Mesothelial cell of epicardium (in vitro differentiated cells): ENCODE measurements at places on chromosomes 5 and 9.

GRCh38 chr9:134965411-134965810 lies 47.7 kb upstream of the FCN1 start:
- DNase-seq: no peak

GRCh38 chr5:169719360-169720314 lies 82.6 kb downstream of the DOCK2 start:
- DNase-seq: no peak

DNA sequence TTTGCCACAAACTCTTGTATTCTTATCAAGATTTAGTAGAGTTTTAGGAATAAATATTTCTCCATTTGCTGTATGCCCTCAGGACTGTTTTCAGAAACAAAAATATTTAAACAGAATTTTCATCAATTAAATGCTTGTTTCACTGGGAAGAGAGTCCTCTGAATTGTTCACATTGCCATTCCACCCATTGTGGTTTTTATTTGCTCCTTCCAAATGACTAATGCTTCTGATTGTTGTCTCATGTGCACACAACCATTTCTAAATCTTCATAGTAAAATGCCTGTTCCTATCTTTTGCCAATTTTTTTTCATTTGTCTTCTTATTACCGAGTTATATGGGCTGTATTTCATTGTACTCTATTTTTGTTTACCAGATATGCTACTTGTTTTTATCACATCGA lies 10.6 kb downstream of the MARCOL start:
- no peak for DNase-seq

- no peak for DNase-seq
These were observed 45.3 kb downstream of the CWC27 start for GRCh38 chr5:64814073-64814472.

DNA sequence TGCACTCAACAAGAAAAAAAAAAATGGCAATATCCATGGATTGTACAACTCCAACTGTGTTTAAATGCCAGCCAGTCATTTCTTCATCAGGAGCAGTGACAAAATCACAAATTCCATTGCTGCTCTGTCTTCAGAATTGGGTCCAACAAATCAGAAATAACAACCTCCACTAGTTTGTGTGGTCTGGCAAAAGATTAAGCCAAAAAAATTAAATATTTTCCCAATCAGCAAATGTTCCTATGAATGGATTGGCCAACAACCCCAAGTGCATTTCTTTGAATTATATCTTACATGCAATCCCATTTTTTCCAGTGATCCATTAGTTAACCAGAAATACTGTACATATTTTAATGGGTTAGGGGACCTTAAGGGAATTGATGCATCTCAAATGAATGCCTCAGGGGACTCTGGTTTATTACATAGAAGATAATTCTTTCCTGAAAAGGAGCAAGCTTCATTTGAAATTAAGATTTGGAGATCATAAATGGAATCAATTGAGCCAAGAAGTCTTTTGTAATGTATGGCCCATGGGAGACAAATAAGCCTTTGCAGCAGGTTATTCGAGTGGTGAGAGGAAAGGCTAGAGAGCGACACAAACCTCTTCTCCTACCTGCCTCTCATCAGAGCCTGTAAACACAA lies 131.8 kb downstream of the TLE1 start:
- no peak for DNase-seq

- DNase-seq: no peak
These were observed 123.2 kb upstream of the OTULINL start for GRCh38 chr5:14458414-14458813.

- DNase-seq: no peak
These were observed 993.9 kb upstream of the ACO1 start for GRCh38 chr9:31390403-31391025.

DNA sequence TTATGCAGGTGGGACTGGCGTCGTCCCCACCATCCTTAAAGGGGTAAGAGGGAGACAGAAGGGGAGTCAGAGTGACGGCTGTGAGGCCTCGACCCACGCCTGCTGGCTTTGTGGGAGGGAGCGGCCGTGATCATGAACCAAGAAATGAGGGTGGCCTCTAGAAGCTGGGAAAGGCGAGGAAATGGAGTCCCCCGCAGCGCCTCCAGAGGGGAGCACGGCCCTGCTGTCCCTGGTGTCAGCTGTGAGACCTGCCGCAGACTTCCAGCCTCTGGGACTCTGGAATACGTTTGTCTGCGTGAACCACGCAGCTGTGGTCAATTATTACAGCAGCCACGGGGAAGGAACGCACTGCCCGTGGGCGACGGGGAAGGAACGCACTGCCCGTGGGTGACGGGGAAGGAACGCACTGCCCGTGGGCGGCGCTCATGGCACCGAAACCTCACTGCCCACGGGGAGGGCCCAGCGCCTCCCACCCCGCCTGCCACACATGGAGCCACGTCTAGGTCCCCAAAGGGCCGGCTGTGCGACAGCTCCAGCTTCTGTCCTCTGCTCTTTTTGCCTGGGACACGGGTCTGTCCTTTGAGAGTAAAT lies 108.8 kb upstream of the RAPGEF1 start:
- no peak for DNase-seq

DNA sequence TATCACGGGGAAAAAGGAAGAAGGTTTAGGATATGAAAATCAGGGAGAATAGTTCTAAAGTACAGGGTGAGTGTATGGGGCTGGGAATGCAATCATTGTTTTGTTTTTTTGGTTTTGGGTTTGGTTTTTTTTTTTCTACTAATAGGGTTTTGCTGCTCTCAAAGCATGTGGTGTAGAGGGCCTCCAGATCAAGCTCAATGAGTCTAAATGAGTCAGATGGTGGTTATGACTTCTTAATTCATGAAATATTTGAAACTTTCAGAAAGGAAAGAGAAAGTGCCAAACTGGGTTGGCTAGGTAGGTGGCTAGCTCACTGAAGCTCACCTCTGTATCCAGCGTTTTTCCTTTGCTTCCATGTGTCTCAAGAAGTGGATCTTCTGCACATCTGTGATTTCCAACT lies 10.7 kb downstream of the OR1L8 start:
- no peak for DNase-seq

GRCh38 chr9:116342061-116342460 lies 188.5 kb downstream of the PAPPA start:
- DNase-seq: no peak
